ENCODE measurements at places on chromosomes 6 and 20. TPM values are rescaled to one million over a fixed set of nuclear protein-coding genes. Genes with fewer than 3 reads are reported as not detected.
A peak's percentile ranks its signal among the peaks of the same experiment; 100 is the strongest.

SPAG4 gene
- 1.7 TPM for polyA plus RNA-seq

HFE gene
- 5.0 TPM for polyA plus RNA-seq

PBOV1 gene
- polyA plus RNA-seq = not detected

CST5 gene
- polyA plus RNA-seq = not detected

EDN1 gene
- polyA plus RNA-seq = 6.2 TPM

SIM1 gene
- 2.4 TPM for polyA plus RNA-seq

CD109 gene
- 29.1 TPM for polyA plus RNA-seq

CEP43 gene
- polyA plus RNA-seq = 10.7 TPM

CST2 gene
- not detected for polyA plus RNA-seq

DNA sequence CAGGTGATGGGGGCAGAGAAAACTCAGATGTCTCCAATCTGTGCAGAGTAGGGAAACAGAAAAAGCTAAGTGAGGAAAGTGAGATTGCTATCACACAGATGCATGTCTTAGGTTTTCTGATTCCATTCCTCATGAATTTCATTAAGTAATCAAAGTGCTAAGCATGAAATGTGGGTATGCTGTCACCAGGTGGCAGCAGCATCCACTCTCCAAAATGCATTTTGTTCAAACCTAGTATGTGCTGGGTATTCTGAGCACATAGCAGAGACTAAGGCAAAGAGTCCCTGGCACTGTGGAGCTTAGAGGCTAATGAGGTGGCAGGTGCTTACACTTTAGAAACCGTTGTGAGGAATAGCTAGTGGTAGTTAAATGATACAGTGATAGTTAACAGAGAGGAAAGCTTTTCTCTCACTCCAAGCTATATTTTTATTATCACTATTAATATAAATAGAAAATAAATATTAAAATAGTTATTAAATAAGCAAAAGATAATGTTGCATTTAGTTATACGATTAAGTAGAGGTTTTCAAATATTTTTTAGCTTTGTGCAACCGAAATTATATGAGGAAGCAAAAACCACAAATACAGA, 179.5 kb downstream of the CDH26 start:
- DNase-seq = no peak

DNA sequence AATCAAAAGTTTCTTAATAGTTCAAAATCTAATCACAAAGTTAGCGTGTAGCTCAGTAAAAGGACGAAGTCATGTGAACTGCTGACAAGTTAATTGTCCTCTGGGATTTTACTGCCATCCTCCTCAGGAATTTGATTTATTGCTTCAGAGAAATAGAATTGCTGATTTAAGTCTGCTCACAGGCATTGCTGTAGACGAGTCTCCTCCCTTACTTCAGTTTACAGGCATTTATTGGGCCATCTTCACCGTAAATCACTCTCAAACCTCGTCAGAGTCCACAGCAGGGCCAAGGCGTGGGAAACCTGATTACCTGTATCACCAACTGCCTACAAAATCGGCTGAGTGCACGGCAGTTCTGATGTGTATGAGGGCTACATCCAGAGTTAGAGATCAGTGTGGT, 119.1 kb upstream of the PDE10A start:
- DNase-seq = no peak

GRCh38 chr6:144767051-144767450, 481.9 kb downstream of the UTRN start:
- peak; percentile 22 for DNase-seq

DNA sequence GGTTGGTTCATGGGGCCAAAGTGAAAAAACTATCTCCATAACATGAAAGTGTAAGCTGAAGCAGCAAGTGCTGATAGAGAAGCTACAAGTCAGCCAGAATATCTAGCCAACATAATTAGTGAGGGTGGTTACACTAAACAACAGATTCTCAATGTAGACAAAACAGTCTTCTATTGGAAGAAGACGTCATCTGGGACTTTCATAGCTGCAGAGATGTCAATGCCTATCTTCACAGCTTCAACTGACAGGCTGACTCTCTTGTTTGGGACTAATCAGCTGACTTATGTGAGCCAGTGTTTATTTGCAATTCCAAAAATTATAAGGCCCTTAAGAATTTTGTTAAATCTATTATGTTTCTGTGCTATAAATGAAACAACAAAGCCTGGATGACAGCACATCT, 63.2 kb downstream of the GMDS start:
- no peak for DNase-seq

DNA sequence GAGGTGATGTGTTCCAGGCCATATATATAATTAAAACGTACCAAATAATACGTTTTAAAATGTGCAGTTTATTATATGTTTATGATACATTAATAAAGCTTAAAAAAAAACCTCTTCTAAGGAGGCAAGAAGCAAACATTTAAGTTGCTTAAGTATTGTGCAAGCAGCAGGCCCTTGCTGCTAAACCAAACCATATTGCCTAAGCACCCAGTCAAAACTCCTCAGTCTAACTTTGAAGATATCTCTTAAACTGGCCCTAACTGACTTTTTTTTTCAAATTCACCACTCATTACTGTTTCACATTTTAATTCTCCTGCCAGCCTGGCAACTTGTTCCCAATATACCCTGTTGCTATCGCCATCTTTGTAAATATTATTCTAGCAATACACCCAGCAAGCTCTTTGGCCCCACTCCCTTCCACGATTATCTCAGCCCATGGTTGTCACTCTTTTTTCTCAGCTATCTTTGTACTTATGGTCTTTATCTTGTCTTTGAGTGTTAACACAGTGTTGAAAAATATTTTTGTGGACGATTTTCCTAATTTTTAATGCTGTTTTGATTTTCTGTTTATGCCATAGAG, 60.9 kb downstream of the C6orf58 start:
- no peak for DNase-seq

- DNase-seq = peak; percentile 76
Observed at GRCh38 chr6:5132731-5133130, 47.6 kb downstream of the PPP1R3G start.

DNA sequence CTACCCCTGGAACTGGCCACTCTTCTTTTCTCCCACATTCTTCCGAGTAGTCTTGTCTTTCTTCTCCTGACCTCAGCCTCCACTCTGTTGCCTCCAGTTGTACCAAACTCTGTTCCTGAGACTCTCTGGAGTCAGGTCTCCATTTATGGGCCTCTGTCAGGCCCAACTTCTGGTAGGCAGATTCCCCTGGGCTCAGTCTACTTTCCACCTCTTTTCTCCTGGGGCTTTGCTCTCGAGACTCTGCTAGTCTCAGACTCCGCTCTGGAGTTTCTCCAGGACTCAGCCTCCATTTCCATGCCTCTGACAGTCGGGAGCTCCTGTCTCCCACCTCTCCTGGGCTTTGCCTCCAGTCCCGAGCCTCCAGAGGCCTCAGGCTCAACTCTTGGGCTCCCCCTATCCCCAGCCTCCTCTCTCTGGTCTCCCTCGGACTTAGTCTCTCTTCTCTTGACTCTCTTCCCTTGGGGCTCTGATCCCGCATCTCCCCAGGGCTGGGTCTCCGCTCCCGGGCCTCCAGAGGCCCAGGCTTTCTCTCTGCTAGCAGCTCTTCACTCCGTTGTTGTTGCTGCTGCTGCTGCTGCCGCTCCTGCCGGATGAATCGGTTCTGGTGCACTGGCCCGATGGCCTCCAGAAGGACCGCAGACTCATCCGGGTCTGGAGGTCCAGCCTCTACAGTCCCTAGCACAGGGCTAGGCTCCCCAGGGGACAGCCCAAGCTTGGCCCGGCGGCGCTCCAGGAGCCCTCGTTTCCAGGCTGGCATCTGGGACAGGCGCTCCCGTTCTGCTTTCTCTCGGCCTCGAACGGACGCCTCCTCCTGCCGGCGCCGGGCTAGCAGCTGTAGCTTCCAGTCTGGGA, 1.1 kb downstream of the PPP1R18 start:
- no peak for DNase-seq

DNA sequence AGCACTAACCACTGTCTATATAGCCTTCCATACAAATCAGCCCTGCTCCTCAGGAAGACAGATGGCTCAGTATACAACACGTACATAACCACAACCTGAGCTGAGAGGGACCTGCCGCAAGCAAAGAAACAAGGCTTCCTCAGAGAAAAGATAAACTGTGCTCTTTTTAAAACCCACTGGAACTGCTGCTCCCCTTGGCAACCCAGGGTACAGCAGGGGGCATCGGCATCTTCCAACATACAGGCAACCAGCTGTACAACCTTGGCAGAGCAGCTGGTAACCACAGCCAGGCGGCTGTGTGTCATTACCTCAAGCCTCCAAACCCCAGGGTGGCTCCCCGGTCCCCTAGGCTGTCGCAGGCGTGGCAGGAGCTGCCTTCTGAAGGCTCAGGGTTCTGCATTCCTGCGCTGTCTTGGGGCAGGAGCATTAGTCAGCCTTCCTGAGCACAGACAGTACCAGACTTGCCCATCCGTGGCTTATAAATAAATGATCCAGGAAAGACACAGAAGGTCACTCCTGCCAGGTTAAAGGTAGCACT, 249.5 kb downstream of the ADGRG6 start:
- no peak for DNase-seq

- DNase-seq = peak; percentile 35
Observed at GRCh38 chr20:22008456-22008855, 303.0 kb downstream of the PAX1 start.

- DNase-seq = no peak
Observed at GRCh38 chr20:39295301-39295700, 333.2 kb downstream of the DHX35 start.

GRCh38 chr20:10504994-10505730, 70.1 kb downstream of the SLX4IP start:
- DNase-seq = peak; percentile 65

- no peak for DNase-seq
Observed at GRCh38 chr20:2578475-2579192, 42.3 kb downstream of the TMC2 start.

GRCh38 chr6:35309611-35310264, 12.1 kb downstream of the DEF6 start:
- no peak for DNase-seq

GRCh38 chr6:27133281-27134227, 113.9 kb upstream of the PRSS16 start:
- DNase-seq = peak; percentile 76

- DNase-seq = no peak
Observed at GRCh38 chr6:149300563-149300962, 16.9 kb upstream of the TAB2 start.
